Fibroblast of mammary gland (primary cell): ENCODE measurements at places on chromosomes 4 and X.
A peak's percentile ranks its signal among the peaks of the same experiment; 100 is the strongest.

DNA sequence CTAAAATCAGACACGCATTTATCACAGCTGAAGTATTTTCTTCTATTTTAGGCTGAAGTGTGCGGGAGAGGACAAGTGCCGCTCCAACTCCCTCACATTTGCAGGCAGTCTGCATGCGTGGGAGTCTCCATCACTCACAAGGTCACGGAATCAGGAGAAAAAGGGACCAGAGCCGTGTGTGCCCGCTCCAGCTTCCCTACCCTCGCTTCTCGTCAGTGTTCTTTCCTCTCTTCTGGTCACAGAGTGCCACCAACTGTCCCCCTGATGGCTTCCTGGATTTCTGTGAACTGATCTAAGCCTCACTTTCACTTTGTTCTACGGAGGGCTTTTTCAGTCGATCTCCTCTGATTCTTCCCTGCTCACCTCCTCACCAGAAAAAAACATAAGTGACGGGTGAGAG is 407.4 kb upstream of the AADAT start:
- peak; percentile 9 for DNase-seq

GRCh38 chr4:165699055-165699454 is 174.0 kb upstream of the TLL1 start:
- DNase-seq, result no peak

- DNase-seq, result no peak
Observed at GRCh38 chr4:10022346-10023049, 1.2 kb upstream of the SLC2A9 start.

- peak; percentile 30 for DNase-seq
Observed at GRCh38 chr4:71206763-71207162, 132.1 kb upstream of the SLC4A4 start.

- DNase-seq, result no peak
Observed at GRCh38 chr4:101787701-101788316, 2.7 kb upstream of the BANK1 start.

DNA sequence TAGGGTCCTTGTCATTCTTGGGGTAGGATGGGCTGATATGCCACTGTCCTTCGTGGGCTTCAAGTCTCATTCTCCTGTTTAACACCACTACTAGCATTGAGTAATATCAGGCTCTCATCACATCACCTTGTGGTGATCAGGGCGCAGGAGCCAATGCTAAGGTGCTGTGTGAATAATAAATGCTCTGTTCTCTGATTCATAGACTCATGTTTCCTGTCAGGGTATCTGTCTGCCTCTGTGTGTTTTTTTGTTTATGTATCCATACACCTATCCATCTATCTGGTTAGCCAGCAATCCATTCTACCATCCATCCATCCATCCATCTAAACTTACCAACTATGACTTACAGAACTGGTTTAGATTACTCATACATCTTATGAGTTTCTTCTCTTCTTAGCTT is 525.1 kb upstream of the ATOH1 start:
- no peak for DNase-seq

- DNase-seq, result no peak
Observed at GRCh38 chr4:1873776-1874175, 2.6 kb downstream of the NSD2 start.

GRCh38 chrX:53714580-53715345 is 28.2 kb upstream of the HUWE1 start:
- DNase-seq, result peak; percentile 55

GRCh38 chrX:73214426-73215094 is at the start of gene NAP1L2:
TSS of gene NAP1L2 (minus strand) at chrX:73214851. CDS start at chrX:73214492, 359 bp downstream.
- DNase-seq, result peak; percentile 16

DNA sequence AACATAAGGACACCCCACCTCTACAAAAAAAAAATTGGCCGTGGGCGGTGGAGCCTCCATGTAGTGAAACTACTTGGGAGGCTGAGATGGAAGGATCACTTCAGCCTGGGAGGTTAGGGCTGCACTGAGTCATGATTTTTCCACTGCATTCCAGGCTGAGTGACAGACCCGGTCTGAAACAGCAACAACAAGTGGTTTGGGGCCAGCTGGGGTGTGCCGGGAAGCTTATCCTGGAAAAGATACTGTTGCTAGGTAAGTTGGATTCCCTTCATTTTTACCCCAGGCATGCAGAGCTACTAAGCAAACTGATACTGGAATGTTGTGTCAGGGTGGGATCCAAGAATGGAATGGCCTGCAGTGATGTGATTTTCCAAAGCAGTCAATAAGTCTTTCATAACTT is 57.0 kb downstream of the XAGE2 start:
- peak; percentile 40 for DNase-seq

- no peak for DNase-seq
Observed at GRCh38 chr4:118396881-118397622, 44.2 kb upstream of the PRSS12 start.

GRCh38 chr4:143076723-143077122 is 108.0 kb upstream of the USP38 start:
- no peak for DNase-seq

GRCh38 chrX:57083143-57083542 is 38.2 kb downstream of the SPIN2B start:
- no peak for DNase-seq

DNA sequence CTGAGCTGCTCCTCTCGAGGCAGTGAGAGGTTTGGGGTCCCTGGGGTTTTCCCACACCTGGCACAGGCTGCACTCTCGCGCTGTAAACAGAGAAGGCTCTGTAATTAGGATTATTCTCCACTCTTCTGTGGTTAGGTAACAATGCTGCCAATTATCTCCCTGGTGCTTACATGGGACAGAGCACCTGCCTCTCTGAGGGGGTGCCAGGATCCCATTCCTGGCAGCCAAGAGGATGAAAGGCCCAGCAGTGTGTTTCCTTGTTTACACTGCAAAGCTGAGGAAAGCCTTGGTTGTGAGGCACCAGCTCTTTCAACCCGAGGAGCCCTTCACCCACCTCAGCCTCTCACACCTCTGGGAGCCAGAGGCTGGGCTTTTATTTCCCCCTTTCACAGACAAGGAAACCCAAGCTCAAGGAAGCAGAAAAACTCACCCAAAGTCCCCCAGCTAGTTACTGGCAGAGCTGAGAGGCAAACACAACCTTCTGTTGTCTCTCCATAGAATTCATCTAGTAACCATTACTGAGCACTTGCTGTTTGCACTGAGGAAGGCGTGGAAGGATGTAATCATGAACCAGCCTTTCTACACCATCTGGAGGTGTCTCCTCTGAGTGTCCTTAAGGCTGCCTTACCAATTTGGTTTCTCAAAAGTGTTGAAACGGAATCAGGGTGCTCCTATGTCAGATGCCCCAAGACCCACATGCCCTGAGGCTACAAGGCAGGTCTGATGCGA is 39.7 kb upstream of the PROM1 start:
- DNase-seq, result no peak

DNA sequence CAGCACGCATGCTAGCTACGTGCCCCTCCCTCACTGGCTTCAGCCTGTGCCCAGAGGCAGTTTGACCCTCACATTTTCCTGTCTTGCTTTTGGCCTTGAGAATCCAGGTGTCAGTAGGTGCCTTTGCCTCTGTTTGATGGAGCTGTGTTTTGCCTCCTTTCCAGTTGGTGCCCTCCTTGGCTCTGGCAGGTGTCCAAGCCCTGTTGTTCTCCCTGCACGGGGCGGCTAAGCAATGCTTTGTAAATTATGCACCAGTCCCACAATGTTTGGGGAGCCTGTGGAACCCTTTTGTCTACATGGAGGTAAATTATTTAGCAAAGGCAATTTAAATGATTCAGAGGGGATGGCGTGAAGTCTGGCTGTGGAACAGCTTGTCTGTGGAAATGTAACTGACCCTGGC is 202.9 kb upstream of the BOD1L1 start:
- DNase-seq, result no peak

DNA sequence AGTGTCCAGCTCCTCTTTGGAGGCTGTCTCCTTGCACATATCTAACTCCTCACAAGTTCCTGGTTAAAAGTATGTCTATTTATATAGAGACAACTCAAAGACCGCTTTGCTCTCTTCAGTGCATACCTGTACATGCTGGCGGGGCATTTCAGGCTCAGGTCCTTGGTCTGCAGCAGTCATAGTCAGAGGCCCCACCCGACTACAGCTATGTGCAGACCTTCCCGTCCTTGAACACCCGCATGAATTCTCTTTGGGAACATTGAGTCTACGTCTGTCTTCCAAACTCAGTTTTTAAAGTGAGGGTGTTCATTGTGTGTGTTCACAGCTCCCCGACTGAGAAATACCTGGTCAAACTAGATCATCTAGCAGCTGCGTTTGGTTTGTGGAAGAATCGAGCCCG is 4.2 kb downstream of the BCOR start:
- DNase-seq, result no peak

- DNase-seq, result peak; percentile 55
Observed at GRCh38 chr4:1208970-1209704, 36.8 kb upstream of the SPON2 start.

- DNase-seq, result no peak
Observed at GRCh38 chr4:30181918-30182317, 538.3 kb upstream of the PCDH7 start.

DNA sequence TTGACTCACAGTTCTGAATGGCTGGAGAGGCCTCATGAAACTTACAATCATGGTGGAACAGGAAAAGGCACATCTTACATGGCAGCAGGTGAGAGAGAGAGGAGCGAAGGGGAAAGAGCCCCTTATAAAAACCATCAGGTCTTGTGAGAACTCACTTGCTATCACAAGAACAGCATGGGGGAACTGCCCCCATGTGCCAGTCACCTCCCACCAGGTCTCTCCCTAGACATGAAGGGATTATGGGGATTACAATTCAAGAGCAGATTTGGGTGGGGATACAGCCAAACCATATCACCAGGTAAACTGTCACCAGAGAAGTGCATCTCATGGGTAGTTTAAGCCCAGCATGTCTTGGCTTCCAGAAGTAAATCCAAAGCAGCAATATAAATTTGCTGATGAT is 7.5 kb upstream of the SMARCA5 start:
- no peak for DNase-seq

- DNase-seq, result no peak
Observed at GRCh38 chr4:163562496-163562895, 68.0 kb downstream of the TMA16 start.

DNA sequence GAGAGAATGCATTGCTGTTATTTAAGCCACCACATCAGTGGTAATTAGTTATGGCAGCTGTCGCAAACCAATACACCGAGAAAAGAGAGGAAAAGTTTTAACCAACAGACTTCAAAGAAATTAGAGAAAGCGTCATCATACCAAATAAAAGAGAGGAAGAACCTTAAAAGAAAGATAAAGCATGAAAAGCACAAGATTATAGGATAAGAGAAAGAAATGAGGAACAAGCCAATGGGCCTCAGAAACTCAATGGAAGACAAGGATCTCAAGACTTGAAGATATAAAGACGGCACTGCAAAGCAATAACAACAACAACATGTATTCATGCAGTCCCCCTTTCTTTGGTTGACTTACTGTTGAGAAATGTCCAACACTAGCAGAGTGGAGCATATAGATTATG is 22.8 kb upstream of the ASMTL start:
- DNase-seq, result no peak

DNA sequence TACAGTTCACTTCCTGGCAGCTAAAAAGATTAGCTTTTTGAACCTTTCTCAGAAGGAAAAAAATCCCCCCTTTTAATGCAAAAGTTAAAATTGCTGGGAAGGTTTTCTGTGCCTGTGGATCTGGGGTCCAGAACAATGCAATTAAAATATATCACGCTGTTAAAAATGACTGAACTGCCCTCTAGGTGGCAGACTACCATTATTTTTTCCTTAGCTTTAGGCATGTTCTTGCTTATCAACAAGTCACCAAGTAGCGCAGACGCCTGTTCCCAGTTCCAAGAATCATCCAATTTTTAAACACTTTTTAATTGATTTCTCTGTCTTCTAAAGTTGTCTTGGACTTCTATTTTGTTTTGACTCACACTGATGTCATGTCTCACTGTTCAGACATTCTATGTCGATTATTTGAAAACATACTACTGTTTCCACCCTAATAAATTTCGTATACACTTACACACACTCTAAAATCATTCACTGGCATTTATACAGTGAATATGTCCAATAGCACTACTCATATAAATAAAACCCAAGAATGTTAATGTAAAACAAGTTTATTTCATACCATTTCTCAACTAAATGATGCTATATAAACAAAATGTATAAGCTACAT is 661.6 kb downstream of the RAPGEF2 start:
- peak; percentile 35 for DNase-seq

GRCh38 chr4:41538887-41539498 is 1.0 kb downstream of the LIMCH1 start:
- no peak for DNase-seq

- no peak for DNase-seq
Observed at GRCh38 chrX:155967653-155968325, 29.7 kb upstream of the IL9R start.

GRCh38 chr4:76780781-76781697 is 116.9 kb downstream of the SOWAHB start:
- DNase-seq, result no peak

DNA sequence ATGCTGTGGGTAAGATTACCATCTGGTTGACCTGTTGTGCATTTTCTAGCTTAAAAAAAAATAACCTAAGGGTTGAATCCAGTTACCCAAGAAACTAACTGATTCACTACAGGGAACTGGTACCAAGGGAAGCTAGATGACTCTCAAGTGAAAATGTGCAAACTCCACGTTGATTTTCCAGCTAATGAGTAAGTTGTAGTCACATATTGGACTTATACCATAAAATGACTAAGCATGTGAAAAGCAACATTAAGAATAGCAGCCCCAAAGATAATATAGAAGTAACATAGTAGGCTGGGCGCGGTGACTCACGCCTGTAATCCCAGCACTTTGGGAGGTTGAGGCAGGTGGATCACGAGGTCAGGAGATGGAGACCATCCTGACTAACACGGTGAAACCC is 270.9 kb downstream of the SPRY1 start:
- DNase-seq, result peak; percentile 96

DNA sequence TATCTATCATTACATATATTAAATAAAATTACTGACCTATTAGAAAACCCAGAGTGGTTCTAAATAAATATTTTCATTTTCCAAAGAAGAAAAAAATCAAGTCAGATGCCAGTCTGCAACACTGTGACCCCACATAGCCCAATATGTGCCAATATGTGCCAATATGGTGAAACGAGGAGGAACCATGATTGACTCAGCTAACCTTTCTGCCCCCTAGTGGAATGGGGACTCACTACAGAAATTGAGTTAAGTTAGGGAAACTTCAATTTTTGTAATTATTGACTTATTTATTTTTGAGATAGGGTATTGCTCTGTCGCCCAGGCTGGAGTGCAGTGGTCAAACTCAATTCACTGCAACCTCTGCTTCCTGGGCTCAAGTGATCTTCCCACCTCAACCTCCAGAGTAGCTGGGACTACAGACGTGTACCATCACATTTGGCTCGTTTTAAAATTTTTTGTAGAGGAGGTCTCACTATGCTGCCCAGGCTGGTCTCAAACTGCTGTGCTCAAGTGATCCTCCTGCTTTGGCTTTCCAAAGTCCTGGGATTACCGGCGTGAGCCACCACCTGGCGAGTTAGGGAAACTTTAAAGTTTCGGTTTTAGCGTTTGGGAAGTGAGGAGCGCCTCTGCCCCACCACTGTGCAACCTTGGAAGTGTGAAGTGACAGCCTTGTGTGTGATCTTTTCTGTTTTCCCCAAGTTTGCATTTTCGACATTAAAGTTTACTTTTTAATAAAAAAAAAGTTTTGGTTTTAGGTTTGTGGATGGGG is 116.8 kb upstream of the SHISA3 start:
- DNase-seq, result peak; percentile 48

GRCh38 chr4:68145261-68145660 is 15.6 kb upstream of the TMPRSS11F start:
- no peak for DNase-seq

- peak; percentile 14 for DNase-seq
Observed at GRCh38 chr4:108744307-108744706, 18.5 kb downstream of the ETNPPL start.
